RPMI8226 (cell line): ENCODE measurements at places on chromosomes 11 and 22.

GRCh38 chr11:70913715-70914231 is 338.6 kb downstream of the SHANK2 start:
- peak; percentile 79 for DNase-seq

DNA sequence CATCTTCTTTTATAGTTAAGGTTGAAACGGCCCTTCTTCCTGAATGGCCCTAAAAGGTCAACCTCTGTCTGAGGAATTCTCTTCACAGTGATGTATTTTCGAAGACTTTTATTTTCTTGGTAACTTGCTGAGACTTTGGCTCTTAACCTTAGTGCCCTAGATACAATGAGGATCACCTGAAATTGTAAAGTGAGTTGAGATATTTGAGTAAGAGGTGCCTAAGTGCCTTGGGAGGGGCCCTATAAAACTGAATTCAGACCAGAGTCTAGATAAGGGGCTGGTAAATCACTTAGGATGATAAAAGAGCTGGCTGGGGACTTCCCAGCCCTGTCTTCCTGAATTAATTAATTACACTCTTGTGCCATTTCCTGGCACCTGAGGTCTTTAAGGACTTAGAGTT is 505.6 kb upstream of the KIRREL3 start:
- DNase-seq = no peak

GRCh38 chr11:71294846-71295600 is 42.6 kb upstream of the SHANK2 start:
- DNase-seq = no peak

GRCh38 chr11:115710426-115710825 is 206.2 kb upstream of the CADM1 start:
- no peak for DNase-seq

GRCh38 chr11:99349151-99349673 is 328.5 kb downstream of the CNTN5 start:
- DNase-seq = no peak
